ENCODE measurements at places on chromosomes 7 and 10.

- no peak for DNase-seq
Measured at GRCh38 chr10:78407966-78408365, 374.3 kb downstream of the RPS24 start.

GRCh38 chr7:16634271-16634738, 11.2 kb downstream of the ANKMY2 start:
- DNase-seq = no peak

GRCh38 chr10:36496758-36497157, 628.6 kb upstream of the ANKRD30A start:
- no peak for DNase-seq

DNA sequence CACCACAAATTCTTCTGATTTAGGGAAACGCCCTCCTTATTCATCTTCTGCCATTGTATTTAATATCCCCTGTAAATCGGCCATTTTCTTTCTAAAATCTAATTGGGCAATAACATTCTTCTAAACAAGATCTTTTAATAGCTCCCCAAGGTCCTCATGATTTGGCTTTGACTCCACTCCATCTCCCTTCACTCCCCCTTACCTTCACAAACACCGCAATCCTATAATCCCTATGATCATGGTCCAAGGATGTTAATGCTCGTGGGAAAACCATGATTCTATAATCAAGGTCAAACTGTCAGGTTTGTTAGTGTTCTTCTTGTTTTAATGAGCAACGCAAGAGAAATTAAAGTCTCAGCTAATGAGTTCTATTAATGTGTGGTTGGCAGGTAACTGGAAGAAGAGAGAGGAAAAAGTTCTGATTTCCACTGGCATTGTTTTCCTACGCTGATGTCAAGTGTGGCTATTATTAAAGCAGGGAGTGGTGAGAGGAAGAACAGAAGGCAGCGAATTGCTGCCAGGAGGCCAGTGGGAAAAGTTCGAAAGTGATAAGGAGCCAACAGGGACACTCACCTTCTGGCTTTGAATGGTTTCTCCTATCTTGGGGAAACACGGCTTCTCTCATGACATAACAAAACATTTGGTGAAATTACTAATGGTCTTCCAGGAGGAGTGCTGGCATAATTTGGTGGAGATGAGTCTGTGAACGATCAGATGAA, 28.1 kb downstream of the LRRC72 start:
- no peak for DNase-seq

GRCh38 chr10:75904499-75905283, 473.3 kb downstream of the LRMDA start:
- no peak for DNase-seq

DNA sequence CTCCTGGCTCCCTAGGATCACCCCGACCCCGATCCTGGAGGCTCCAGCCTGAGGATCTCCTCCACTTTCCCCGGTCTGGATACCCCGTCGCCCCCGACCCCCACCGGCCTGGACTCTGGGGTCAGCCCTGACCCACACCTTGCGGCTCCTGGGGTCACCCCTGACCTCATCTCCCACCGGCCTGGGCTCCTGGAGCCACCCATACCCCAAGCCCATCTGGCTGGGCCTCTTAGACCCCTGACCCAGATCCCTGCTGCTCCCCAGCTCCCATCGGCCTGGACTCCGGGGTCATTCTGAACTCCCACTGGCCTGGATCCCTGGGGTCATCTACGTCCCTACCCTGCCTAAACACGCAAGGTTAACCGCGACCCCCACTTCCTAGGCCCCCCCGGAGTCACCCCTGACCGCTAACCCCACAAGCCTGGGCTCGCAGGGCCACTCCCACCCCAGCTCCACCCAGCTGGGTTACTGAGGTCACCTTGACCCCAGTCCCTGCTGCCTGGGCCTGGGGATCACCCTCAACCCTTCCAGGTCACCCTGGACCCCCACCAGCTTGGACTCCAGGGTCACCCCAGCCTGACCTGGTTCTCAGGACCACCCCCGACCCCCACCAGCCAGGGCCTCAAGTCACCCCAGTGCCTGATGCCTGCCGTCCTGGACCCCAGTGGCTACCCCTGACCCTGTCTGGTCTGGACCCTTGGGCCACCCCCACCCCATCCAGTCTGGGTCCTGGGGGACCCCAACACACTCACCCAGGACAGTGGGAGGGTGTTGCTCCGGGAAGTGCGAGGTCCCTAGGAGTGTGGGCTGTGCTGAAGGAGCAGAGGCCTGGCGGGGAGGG, 1.2 kb downstream of the FOXK1 start:
- DNase-seq = no peak

DNA sequence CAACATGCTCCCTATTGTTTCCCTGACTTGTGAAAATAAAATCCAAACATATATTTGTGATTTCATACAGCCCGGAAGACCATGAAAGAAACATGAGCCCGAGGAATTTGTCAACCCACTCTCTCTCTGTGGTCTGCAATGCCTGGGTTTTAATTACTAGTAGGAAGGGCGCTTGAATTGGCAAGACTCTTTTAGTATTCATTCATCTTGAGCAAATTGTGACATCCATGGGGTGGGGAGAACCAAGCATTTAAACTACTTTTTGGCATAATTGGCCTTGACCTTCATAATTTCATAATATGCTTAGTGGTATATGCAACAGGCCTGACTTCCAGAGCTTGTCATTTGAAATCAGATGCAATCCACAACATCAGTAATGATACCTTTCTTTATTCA, 142.4 kb upstream of the BMPER start:
- no peak for DNase-seq

Data from NCI-H1930 (cell line).